Spinal cord (tissue), 10 donors: ENCODE measurements at places on chromosomes 11 and 22.

GRCh38 chr11:118142809-118143208 lies 9.8 kb downstream of the SCN4B start:
- no peak overlapping the region for H3K27ac ChIP-seq
- H3K4me3 ChIP-seq = no peak overlapping the region
- H3K27me3 ChIP-seq = peaks cover 14% of the 10 kb centered on the region
- peaks cover 5% of the 10 kb centered on the region for H3K36me3 ChIP-seq
- no peak for DNase-seq

DNA sequence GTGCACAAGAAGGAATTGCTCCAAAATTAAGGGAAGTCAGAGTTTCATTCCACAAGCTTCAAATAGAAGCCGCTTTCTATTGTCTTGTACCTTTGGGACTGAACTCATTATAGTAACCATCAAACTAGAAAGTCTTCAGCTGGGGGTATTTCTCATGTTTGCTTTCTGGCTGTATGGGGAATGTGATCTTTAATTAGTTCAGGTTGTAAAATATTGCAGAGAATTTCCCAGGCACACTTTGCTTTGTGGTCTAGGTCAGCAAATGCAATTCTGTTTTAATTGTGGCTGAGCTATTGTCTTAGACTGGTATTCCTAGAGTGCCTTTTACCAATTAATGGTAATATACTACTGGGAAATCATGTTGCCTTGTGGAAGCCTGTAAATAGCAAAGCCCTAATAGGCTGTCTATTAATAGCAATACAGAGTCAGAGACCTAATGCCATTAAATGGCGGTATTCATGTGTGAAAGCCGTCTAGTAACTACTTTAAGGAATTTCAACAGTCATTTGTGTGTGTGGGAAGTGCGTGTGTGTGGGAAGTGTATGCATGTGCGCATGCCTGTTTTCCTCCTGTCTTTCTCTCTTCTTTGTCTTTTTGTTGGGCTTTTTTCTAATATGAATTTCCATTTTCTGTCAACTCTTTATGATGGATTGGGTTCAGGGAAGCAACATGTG lies 276.6 kb downstream of the FAT3 start:
- no peaks in the 10 kb centered on the region for H3K27me3 ChIP-seq
- DNase-seq = no peak
- no peak overlapping the region for H3K4me3 ChIP-seq
- no peaks in the 10 kb centered on the region for H3K36me3 ChIP-seq

- H3K27me3 ChIP-seq = no peaks in the 10 kb centered on the region
- no peak for DNase-seq
- no peaks in the 10 kb centered on the region for H3K4me1 ChIP-seq
- no peak overlapping the region for H3K4me3 ChIP-seq
These were observed 28.8 kb downstream of the CSTF3 start for GRCh38 chr11:33132510-33132909.

DNA sequence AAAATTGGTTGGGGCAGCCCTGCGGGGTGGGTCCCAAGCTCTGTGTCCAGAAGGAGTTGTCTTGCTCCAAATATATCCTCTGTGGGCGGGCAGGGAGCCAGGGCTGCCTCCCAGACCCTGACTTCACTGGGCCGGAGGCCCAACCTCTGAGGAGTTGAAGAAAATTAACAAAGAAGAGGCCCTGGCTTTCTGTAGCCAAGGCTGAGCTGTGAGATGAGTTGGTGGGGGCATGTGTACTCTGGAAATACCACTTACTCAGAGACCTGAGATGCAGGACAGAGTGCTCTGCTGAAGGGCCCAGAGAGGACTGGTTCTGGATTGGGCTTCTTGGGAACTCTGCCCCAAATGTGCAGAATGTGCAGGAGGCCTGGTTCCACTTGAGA lies 96.3 kb downstream of the SWAP70 start:
- no peaks in the 10 kb centered on the region for H3K27me3 ChIP-seq
- peaks cover 24% of the 10 kb centered on the region for H3K4me1 ChIP-seq

DNA sequence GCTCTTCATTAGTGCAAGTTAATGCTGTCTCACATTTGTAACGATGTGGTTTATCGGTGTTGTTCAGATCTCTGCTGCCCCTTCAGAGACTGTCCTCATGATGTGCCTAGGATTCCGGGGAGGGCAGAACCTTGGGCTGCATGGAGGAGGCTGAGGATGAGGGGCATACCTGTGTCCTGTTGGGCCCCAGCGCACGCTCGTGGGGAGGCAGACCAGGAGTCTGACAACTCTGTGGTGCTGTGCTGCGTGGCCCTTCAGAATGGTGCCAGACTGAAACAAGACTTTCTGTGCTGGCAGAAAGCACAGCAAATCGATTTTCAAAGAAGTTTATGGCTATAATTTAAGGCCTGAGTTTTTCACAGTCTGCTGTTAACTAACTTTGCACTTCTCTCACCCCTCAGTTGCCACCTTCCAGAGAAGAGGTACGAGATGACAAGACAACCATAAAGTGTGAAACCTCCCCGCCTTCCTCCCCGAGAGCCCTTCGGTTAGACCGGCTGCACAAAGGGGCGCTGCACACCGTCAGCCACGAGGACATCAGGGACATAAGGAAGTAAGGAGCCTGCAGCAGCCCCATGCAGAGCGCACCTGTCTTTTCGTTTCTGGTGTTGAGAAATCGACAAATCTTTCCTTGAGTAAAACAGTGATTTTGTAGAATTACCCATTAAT lies 44.3 kb upstream of the CTTN start:
- H3K4me3 ChIP-seq = no peak overlapping the region
- peaks cover 47% of the 10 kb centered on the region for H3K36me3 ChIP-seq
- no peaks in the 10 kb centered on the region for H3K27me3 ChIP-seq
- no peaks in the 10 kb centered on the region for H3K4me1 ChIP-seq

- no peak for DNase-seq
- no peak overlapping the region for H3K4me3 ChIP-seq
- no peaks in the 10 kb centered on the region for H3K4me1 ChIP-seq
- no peak overlapping the region for H3K27ac ChIP-seq
- no peaks in the 10 kb centered on the region for H3K36me3 ChIP-seq
These were observed 333.2 kb downstream of the CASP12 start for GRCh38 chr11:104564921-104565582.

DNA sequence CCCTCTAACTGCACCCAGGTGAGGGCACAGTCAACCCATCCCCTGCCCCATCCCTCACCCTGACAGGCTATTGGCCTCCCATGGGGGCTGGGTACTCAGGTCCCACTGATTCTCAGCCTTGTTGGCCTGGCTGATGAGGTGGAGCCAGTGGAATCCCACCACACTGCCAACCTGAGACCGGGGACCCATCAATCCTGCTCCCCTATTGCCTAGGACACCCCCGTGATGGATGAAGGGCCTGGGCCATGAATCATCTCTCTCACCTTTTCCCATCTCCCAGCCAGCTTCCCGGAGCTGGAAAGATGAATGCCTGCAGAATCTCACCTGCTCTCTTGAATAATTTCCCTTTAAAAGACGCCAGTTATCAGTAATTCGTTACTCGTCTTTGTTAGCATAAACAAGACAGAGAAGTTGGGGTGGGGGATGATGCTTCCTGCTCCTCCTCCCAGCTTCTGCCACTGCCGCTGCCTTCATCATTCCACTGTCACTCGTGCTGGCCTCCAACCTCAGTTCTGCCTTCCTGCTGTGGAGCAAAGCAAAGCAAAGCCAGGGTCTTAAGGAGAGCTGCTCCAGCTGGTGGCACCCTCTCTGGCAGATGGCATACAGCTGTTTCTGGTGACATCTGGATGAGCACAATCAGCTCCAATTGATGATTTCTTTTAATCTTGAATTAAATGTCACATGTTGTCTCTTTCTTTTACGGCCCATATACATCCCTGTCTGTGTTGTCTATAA lies 204.0 kb upstream of the NECTIN1 start:
- H3K27me3 ChIP-seq = no peaks in the 10 kb centered on the region
- no peaks in the 10 kb centered on the region for H3K36me3 ChIP-seq
- peaks cover 20% of the 10 kb centered on the region for H3K4me1 ChIP-seq
- DNase-seq = no peak
- no peak overlapping the region for H3K4me3 ChIP-seq
- H3K27ac ChIP-seq = no peak overlapping the region

DNA sequence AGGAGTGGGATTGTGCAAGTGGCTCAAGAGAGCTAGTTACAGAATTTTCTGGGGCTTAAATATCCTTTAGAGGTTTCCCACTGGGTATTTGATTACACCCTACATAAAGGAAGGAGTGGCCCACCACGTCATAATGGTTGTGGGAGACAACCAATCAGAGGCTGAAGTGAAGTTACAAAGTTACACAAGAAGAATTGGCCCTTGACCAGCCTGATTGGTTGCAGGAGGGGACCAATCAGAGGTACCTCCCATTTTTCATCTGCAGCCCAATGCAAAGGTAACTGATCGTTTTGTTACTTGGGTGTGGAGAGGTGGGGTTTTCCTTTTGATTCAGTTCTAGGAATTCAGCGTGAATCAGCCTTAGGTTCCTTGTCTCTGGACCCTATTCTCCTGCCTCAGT lies 430.5 kb upstream of the FAT3 start:
- no peaks in the 10 kb centered on the region for H3K27me3 ChIP-seq
- no peak overlapping the region for H3K27ac ChIP-seq
- H3K36me3 ChIP-seq = no peaks in the 10 kb centered on the region
- H3K4me3 ChIP-seq = no peak overlapping the region
- no peak for DNase-seq
- H3K4me1 ChIP-seq = no peaks in the 10 kb centered on the region

DNA sequence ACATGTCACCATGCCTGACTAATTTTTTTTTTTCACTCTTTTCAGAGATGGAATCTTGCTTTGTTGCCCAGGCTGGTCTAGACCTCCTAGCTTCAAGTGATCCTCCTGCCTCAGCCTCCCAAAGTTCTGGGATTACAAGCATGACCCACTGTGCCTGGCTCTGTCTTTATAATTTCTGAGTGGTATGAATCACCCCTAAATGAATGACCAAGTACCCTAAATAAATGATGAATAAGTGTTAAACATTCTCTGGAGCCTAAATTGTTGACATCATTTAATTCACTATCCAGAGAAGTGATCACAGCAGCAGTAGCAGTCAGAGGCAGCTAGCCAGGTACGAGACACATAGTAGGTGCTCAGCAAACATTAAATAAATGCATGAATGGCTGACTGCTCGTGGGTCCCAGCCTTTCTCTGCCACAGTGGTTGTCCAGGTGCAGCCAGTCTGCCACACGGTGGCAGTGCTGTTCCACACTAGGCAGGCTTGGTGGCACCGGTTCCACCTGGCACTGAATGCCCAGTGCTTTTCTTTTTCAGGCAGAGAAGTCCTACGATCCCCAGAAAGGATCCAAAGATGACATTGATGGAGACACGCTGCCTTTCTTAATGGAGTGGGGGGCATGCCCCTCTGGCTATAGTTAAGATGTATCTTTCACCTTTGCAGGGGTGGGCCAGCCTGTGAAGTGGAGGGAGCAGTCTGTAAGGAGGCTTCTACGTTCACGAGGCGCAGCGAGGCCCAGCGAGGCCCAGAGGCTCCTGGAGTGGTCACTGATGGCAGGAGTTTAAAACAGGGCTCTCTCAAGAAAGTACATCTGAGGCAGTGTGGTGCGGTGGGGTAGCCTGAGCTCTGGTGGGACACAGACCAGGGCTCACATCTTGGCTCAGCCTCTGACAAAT lies 8.7 kb upstream of the TTC12 start:
- H3K4me3 ChIP-seq = no peak overlapping the region
- no peaks in the 10 kb centered on the region for H3K36me3 ChIP-seq
- H3K4me1 ChIP-seq = peaks cover 5% of the 10 kb centered on the region
- H3K27ac ChIP-seq = no peak overlapping the region
- no peak for DNase-seq

- no peaks in the 10 kb centered on the region for H3K27me3 ChIP-seq
- H3K36me3 ChIP-seq = peaks cover 4% of the 10 kb centered on the region
- peaks cover 71% of the 10 kb centered on the region for H3K4me1 ChIP-seq
- no peak overlapping the region for H3K4me3 ChIP-seq
- peak overlapping the region; percentile 29 for H3K27ac ChIP-seq
These were observed 3.1 kb downstream of the MFNG start for GRCh38 chr22:37483050-37483449.

DNA sequence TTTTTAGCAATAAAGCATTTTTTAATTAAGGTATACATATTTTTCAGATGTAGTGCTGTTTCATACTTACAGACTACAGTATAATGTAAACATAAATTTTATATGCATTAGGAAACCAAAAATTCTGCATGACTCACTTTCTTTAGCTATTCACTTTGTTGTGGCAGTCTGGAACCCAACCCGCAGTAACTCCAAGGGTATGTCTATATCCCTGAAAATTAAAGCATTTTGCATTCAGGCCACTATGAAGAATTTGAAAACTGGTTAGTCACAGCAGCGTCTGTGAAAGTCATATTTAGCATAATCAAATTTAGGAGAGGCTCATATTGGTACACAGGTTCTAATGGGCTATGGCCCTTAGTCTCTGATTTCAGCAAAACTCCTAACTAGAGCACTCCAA lies 46.8 kb downstream of the BBOX1 start:
- no peak overlapping the region for H3K27ac ChIP-seq
- H3K4me3 ChIP-seq = no peak overlapping the region
- no peaks in the 10 kb centered on the region for H3K36me3 ChIP-seq

DNA sequence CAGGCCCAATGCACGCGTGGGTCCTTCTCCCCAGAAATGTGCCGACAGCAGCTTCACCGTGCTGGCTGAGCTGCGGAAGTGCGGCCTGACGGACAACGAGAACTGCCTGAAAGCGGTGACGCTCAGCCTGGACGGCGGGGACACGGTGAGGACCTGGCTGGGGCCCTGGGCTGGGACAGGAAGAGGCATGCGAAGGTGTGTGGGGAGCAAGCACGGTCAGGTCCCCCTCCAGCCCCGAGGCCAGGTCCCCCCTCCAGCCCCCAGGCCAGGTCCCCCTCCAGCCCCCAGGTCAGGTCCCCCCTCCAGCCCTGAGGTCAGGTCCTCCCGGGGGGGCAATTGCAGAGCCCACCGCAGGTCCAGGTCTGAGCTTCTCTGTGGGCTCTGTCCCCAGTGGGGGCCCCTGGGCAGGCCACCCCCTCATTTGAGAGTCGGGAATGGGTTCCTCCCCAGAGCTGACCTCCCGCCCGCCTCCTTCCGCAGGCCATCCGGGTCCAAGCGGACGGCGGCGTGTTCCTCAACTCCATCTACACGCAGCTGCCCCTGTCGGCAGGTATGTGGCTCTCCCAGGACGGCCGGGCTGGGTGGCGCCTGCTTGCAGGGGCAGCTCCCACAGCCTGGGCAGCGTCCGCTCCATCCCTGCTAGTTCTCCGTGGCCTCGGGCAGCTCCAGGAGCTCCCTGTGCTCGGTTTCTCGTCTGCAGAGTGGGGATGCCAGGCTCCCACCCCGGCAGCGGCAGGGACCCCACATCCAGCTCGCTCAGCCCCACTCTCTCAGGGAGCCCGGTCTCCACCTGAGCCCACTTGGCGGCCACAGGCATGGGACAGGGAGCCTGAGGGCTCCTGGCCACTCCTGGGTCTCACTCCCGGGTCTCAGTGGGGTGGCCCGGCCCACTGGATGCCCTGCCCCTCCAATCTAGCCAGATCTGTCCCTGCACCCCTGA lies 7.9 kb downstream of the MUC5B start:
- DNase-seq = no peak
- peaks cover 8% of the 10 kb centered on the region for H3K4me1 ChIP-seq
- no peak overlapping the region for H3K4me3 ChIP-seq

DNA sequence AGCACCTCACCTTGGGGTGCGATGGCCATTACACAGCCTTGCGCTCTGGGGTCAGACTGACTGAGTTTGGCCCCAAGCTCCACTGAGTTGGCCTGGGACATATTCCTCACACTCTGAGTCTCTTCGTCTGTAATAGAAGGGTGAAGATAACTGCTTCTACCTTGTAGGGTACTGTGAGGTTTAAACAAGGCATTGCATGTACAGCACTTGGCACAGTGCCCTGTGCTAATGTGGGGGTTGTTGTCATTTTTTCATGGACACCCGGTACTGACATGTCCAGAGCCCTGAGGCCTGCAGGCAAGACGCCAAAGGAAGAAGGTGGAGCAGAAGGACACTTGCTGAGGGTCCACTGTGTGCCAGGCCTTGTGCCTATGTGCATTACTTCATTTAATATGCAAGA lies 50.7 kb downstream of the OTOG start:
- no peak for DNase-seq
- no peak overlapping the region for H3K27ac ChIP-seq
- H3K27me3 ChIP-seq = no peaks in the 10 kb centered on the region
- no peak overlapping the region for H3K4me3 ChIP-seq
- peaks cover 4% of the 10 kb centered on the region for H3K4me1 ChIP-seq
